ENCODE measurements at places on chromosomes 3 and 15.

GRCh38 chr3:129056451-129057173 lies 4.0 kb upstream of the GP9 start:
- no peak for DNase-seq

GRCh38 chr3:56629047-56629446 lies 54.0 kb downstream of the TASOR start:
- no peak for DNase-seq

- DNase-seq, result no peak
Observed at GRCh38 chr3:129310111-129311011, 31.7 kb downstream of the HMCES start.

DNA sequence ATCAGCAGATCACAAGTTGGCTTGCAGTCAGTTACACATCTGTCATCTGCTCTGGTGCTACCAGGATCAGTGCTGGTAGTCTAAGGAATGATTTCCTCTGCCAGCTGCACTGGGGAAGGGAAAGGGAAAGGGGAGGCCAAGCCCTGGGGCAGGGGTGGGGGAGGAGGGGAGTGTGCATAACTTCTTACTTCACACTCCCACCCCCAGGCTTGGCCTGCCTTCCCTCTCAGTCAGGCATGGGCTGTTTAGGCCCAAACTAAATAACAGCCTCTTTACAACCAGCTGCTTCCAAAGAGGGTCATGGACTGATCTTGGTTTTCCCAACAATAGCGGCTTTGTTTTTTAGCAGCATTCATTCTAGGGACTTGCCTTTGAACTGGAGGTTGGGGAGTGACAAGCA lies 86.1 kb upstream of the PSMD6 start:
- DNase-seq, result no peak

- no peak for DNase-seq
Observed at GRCh38 chr15:78088773-78089080, 3.6 kb upstream of the SH2D7 start.

GRCh38 chr3:99817047-99817436 lies 620 bp upstream of the CMSS1 start:
- DNase-seq, result no peak

DNA sequence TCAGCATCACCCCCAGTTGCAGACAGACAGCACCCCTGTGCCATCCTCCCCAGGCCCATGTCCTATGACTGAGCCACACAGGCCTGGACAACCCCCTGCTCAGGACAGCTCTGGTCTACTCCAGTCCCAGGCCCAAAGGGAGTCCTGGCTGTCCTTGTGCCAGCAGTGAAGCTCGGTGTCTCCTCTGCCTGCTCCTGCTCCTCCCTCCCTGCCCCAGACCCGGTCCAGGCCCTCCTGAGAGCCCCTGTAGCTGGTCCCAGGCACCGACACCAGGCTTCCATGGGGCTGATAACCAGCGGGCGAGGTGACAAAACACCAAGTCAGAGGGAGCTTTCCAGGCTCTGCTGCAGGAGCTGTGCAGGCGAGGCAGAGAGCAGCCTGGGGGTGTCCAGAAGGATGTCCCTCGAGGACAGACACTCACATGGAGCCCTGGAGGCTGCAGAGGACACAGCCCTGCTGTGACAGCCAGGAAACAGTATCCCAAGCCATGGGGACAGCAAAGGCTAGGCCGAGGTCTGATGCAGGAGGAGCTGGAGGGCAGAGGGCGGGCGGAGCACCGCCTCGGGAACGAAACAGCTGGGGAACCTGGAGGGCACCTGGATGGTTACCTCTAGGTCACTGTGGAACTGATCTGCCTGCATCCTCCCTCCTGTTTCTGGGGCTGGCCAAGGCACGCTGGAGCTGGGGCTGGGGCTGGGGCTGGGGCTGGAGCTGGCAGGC lies 103.8 kb upstream of the PRR20G start:
- DNase-seq, result no peak

DNA sequence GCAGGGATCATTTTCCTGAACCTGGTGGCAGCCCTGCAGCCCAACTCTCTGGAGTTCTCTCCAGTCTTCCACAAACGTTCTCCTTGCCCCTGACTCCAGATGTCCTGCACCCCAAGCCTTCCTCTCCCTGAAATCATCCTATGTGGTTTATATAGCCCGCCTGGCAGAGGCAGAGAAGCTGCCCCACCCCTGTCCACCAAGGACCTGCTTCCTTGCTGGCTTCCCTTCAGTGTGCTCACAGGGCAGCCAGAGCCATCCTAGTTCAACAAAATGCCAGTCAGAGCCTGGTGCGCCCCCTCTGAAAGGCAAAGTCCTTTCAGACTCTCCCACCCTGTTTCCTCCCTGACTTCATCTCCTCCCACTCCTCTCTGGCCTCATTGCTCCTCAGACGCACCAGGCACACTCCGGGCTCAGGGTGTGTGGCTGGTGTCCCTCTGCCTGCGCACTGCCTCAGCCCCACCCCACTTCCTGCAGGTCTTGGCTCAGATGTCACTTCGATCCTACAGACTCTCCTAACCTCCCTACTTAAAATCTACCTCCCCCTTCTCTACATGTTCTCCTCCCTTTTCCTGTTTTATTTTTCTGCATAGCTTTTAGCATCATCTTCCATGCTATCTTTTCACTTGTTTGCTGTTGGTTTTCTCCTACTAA lies 5.9 kb downstream of the KBTBD13 start:
- no peak for DNase-seq

DNA sequence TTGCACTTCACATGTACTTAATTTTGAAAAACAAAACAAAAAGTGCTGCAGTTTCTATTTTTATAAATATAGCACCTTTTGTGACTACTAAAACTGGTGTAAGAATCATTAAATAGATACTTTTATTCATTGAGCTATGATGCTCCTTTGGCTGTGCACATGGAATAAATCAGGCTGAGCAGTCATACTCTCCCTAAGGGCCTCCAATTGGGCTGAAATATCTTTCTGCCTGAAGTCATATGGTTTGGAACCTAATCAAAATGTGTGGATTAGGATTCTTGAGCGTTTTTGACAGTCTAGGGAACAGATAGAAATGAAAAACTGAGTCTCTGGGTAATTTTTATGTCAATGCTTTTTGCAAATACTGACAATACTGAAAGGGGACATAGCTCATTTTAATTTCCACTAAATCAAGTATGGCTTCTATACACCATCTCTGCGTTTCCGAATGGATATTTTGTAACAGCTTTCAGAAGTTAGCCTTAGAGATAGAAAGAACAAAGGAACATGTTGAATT lies 392.2 kb upstream of the ROBO1 start:
- DNase-seq, result no peak

DNA sequence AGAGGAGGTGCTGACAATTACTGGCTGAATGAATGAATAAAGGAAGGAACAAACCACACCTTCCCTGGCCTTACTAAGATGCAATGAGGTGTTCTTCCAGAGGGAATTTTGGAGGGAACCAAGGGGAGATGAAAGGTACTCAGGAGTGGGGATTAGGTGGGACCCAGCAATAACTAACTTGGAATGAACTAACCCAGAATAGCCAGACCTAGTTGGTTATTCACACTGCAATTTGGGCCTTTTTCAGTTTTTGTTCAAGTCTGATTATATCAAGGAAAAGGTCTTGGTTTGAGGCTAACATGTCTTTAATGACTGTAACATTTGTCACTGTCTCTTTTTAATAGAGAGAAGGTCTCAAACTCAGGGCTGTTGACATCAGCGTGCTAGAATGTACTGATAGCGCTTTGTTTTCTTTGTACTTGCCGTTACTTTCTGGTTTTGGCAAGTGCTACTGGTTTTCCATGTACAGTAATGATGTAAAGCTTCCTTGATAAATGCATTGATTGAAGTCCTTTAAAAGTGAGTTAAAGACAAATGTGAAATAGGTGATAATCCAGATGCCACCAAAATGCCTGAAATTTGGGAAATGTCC lies 3.2 kb upstream of the PLXND1 start:
- DNase-seq, result no peak

DNA sequence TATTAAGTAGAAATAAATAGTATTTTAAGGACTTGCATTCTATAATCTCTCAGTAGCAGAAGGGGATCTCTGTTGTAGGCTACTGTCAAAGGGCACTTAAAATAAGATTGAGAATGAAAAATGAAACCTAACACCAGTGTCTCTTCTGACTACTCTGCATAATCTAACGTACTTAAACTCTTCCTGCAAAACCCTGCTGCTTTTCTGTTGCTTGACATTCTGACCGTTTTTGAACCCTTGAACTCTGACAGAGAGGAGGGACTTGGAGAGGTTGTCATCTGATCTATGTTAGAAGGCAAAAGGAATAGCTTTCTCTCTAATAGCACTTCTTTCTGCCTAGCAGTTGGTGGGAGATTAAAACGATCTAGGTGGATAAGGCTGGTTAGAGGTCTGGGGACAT lies 204.6 kb downstream of the ZIC1 start:
- DNase-seq, result no peak

GRCh38 chr3:183239046-183239445 lies 14.0 kb upstream of the B3GNT5 start:
- no peak for DNase-seq

DNA sequence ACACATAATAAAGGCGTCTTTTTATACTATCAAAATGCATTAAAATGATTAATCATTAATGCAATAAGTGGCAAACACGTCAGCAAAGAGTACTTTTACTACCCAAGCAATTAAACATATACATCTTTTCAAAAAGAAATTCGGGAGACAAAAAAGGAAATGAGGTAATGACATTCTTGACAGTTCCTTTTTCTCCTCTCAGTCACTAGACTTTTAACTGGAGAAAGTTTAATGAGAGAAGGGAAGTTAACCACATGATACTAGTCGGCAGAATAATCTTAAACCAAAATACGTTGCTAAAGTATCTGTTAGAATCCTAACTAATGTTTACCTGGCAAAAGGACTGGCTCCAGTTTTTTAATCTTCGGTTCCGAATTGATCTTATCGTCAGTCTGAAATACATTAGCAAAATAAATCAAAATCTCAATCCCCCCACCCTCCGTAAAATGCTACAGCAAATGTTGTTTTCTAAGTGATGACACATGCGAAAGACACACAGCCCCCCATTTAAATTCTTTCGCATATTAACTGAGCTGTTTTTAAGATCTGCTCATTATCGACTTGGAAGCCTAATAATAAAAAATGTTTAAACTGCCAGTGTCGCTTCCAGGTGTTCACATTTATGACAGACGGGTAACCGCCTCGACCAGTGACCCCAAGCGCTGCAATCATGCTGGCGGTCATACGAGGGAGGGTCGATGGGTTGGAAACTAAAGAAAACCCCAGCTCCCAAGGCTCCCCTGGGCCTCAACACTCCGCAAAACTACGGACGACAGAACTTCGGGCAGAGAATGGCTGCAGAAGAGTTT lies 778 bp downstream of the MTMR10 start:
- no peak for DNase-seq

DNA sequence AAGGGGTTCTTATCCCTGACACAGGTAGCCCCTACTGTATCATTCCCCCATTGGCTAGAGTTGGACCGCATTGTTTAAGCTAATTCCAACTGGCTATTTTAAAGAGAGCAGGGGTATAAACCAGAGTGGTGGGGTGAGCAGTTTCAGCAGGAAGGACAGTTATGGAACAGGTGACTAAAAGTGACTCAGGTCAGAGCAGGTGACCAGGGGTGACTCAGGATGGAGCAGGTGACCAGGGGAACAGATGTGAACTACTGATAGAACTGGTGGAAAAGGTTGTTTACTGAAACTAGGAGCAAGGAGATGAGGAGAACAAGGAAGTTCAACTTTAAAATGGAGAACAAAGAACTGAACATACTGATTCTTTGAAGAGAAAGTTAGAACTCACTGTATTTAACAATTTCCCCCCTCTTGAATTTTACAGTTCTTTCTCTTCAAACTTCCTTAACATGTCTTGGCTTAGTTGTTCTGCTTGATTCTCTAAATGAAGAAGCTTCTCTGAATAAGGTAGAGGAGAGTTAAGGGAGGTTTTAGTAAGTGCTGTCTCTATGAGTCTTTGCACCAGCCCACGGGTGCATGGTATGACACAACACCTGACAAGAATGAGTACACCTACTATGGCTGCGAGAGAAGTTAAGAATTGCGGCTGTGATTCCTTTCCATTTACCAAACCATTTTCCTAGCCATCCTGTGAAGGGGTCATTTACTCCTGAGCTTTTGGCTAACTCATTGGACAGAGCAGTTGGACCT lies 83.4 kb upstream of the WNT7A start:
- no peak for DNase-seq

DNA sequence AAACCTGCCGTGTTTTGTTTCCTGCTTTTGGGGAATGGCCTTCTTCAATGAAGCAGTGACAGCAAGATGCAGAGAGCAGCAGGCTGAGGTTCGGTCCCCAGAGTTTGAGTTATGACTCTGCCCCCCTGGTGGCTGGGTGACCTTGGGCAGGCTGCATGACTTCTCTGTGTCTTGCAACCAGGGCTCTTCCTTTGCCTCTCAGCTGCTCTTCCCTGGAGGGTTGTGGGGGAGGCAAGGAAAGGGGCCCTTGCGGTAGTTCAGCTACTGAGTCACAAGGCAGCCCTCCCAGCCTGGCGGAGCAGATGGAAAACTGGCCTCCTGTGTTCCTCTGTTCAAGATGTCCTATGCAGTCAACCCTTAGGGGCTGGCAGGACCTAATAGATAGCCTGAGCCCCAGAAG lies 17.1 kb downstream of the CTXND1 start:
- no peak for DNase-seq

GRCh38 chr3:170752571-170753155 lies 117.3 kb downstream of the RPL22L1 start:
- no peak for DNase-seq

DNA sequence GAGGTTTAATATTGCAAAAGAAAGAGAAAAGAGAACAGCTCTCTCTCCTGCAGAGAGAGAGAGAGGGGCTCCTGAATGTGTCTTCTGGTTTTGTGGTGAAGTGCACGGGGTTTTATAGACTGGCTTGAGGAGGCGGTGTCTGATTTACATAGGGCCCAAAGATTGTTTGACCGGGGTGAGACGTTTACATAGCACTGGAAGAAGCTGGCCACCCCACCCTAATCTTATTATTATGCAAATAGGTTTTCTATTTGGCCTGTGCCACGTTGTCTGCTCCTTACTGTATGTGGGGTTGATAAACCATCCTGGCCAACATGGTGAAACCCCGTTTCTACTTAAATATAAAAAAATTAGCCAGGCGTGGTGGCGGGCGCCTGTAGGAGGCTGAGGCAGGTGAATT lies 268.6 kb downstream of the SV2B start:
- no peak for DNase-seq

DNA sequence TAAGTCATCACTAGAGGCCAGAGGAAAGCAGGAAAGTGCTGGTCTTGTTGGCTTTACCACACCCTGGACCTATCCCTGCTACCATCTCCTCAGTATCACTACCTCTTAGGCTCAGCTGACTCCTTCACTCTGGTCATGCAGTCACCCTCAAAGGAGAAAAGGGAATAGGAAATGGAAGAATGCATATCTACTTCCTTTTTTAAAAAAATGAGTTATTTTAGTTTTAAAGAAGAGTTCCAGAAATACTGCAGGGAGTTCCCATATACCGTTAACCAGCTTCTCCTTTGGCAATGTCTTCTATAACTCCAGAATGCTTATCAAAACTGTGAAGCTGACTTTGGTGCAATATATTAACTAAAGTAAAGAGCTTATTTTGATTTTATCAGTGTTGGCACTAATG lies 688.6 kb downstream of the DIPK2A start:
- peak; percentile 56 for DNase-seq

DNA sequence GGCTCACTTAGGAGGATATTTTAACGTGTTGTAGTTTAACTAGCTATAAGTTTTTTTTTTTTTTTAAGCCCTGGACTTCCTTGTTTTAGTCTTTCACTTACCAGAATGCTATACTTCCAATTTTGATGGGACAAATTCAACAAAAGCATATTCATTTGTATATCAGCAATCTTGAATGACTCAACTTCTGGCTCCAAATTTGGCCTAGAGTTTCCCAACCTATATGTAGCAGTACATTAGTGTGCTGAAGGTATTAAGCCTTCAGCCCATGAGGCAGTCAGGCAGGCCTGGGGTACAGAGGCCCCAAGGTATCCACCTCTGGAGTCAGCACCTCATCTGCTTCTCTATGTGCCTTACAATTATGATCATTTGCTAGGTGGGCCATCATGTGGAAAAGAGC lies 5.9 kb downstream of the PBRM1 start:
- no peak for DNase-seq
